ENCODE measurements at places on chromosomes 12 and 14. TPM values are rescaled to one million over a fixed set of nuclear protein-coding genes. Genes with fewer than 3 reads are reported as not detected.
A peak's percentile ranks its signal among the peaks of the same experiment; 100 is the strongest.

GRCh38 chr14:101175731-101176534 is 272.4 kb upstream of the RTL1 start:
- no peaks in the 10 kb centered on the region for H3K36me3 ChIP-seq
- no peaks in the 10 kb centered on the region for H3K27me3 ChIP-seq
- H3K4me3 ChIP-seq, result no peak overlapping the region
- H3K4me1 ChIP-seq, result no peaks in the 10 kb centered on the region
- no peak overlapping the region for H3K27ac ChIP-seq

DNA sequence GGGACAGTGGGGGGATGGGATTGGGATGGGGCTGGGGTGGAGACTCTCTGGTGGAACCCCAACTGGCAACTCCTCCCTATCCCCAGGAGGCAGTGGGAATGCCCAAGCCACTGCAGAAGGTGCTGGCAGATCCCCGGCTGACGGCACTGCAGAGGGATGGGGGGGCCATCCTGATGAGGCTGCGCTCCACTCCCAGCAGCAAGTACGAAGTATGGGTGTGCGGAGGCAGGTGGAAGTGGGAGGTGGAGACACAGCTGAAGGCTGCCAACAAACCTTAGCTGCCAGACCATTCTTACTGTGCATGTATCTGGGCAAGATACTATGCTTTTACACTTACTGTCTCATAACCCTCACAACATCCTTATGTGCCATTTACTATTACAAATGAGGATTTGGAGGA is 8.2 kb downstream of the ARHGEF40 start:
- H3K27ac ChIP-seq, result no peak overlapping the region
- H3K36me3 ChIP-seq, result peaks cover 98% of the 10 kb centered on the region
- H3K27me3 ChIP-seq, result no peaks in the 10 kb centered on the region
- no peak overlapping the region for H3K4me3 ChIP-seq
- no peak for DNase-seq

- no peaks in the 10 kb centered on the region for H3K36me3 ChIP-seq
- peaks cover 9% of the 10 kb centered on the region for H3K27me3 ChIP-seq
- peaks cover 3% of the 10 kb centered on the region for H3K4me1 ChIP-seq
- peak overlapping the region; percentile 75 for H3K27ac ChIP-seq
- no peak for DNase-seq
- H3K4me3 ChIP-seq, result peak overlapping the region; percentile 65
Measured at GRCh38 chr12:13198876-13199275, 2.4 kb downstream of the EMP1 start.

DNA sequence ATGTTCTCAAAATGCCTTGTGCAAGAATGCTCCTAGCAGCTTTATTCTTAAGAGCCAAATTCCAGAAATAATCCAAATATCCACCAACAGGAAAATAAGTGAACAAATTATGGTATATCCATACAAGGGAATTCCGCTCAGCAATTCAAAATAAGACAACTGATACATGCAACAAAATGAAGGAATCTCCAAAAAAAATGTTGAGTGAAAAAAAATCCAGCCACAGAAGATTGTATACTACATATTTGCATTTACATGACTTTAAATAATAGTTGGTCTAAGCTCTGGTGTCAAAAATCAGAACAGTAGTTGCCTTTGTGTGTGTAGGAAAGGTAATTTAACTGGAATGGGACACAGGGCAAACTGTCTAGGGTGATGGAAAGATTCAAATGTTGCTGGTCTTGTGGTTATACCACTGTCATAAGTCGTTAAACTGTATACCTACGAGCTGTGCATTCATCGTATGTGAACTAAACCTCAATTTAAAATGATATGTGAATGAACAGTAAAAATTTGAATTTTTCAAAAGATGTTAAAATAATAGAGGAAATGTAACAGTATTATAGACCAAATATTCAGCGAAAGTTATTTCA is 3.2 kb downstream of the CD69 start:
- no peaks in the 10 kb centered on the region for H3K36me3 ChIP-seq
- H3K4me3 ChIP-seq, result no peak overlapping the region
- no peak overlapping the region for H3K27ac ChIP-seq
- DNase-seq, result no peak

- H3K4me1 ChIP-seq, result peaks cover 3% of the 10 kb centered on the region
- no peak overlapping the region for H3K4me3 ChIP-seq
- no peak for DNase-seq
- H3K27ac ChIP-seq, result no peak overlapping the region
Measured at GRCh38 chr12:130879212-130879686, 7.4 kb downstream of the RAN start.

- H3K36me3 ChIP-seq, result no peaks in the 10 kb centered on the region
- H3K4me3 ChIP-seq, result no peak overlapping the region
- no peaks in the 10 kb centered on the region for H3K4me1 ChIP-seq
- no peak overlapping the region for H3K27ac ChIP-seq
- H3K27me3 ChIP-seq, result no peaks in the 10 kb centered on the region
- DNase-seq, result no peak
Measured at GRCh38 chr14:69303086-69303485, 43.1 kb downstream of the GALNT16 start.

- no peaks in the 10 kb centered on the region for H3K4me1 ChIP-seq
- H3K4me3 ChIP-seq, result no peak overlapping the region
- no peak for DNase-seq
- no peaks in the 10 kb centered on the region for H3K27me3 ChIP-seq
Measured at GRCh38 chr12:70907412-70907811, 13.1 kb downstream of the PTPRR start.

DNA sequence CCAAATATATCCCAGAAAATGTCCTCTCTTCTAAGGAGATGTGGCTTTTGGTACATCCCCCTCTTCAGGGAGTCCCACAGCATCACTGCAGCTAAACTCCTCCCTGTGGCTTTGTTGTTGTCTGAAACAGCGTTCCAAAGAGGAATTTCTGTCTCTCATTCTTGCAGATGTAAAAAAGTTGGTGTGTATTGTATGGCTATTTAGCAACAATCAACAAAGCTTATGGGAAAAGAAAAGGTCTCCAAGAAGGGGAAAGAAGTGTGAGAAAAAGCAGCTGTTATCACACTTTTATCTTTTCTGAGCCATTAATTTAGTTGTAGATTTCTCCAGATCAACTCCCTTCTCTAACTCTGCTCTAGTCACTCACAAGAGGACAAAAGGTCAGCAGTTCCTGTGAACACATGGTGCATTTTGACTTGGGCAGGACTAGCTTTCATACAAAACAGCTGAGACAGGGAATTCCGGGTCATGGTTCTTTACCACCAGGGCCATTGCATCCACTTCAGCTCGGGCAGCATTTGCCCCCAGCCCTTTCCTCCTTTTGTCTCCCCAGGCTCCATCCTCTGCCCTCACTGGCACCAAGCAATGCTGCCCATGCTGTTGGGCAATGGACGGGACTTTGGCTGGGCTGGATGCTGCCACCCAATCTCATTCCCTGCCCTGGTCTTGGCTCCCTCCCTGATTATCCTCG is 184.7 kb downstream of the TMX1 start:
- DNase-seq, result peak; percentile 63
- H3K36me3 ChIP-seq, result no peaks in the 10 kb centered on the region
- no peaks in the 10 kb centered on the region for H3K4me1 ChIP-seq
- peak overlapping the region; percentile 53 for H3K27ac ChIP-seq
- H3K27me3 ChIP-seq, result peaks cover 3% of the 10 kb centered on the region

DNA sequence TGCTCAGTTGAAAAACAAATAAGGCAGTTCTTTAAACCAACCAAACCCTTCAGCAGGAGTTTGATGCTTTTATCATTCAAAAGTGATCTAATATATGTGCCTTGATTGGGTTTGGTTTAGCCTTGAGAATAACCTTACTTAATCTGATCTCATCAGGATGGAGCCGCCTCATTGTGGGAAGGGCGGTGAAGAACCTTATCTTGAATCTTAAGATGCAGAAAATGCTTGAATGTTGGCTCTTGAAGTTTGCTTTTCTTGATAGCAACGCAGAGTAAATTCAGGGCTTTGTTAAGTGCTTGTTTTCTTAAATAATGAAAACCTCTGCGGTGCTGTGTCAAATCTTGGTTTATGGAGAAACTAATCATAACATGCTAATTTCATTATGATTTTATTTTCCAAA is 138.2 kb downstream of the MON2 start:
- peaks cover 24% of the 10 kb centered on the region for H3K4me1 ChIP-seq
- no peaks in the 10 kb centered on the region for H3K36me3 ChIP-seq
- H3K27ac ChIP-seq, result peak overlapping the region; percentile 25
- H3K27me3 ChIP-seq, result no peaks in the 10 kb centered on the region
- DNase-seq, result no peak
- H3K4me3 ChIP-seq, result peak overlapping the region; percentile 90

- peaks cover 100% of the 10 kb centered on the region for H3K36me3 ChIP-seq
- peaks cover 5% of the 10 kb centered on the region for H3K4me1 ChIP-seq
- no peak for DNase-seq
- no peaks in the 10 kb centered on the region for H3K27me3 ChIP-seq
- H3K4me3 ChIP-seq, result no peak overlapping the region
Measured at GRCh38 chr12:110337912-110338710, 57.1 kb downstream of the ATP2A2 start.

GRCh38 chr12:29113101-29113500 is 36.0 kb upstream of the FAR2 start:
- no peak for DNase-seq
- no peak overlapping the region for H3K4me3 ChIP-seq
- H3K27ac ChIP-seq, result no peak overlapping the region
- H3K36me3 ChIP-seq, result no peaks in the 10 kb centered on the region
- H3K27me3 ChIP-seq, result no peaks in the 10 kb centered on the region
- H3K4me1 ChIP-seq, result no peaks in the 10 kb centered on the region

DNA sequence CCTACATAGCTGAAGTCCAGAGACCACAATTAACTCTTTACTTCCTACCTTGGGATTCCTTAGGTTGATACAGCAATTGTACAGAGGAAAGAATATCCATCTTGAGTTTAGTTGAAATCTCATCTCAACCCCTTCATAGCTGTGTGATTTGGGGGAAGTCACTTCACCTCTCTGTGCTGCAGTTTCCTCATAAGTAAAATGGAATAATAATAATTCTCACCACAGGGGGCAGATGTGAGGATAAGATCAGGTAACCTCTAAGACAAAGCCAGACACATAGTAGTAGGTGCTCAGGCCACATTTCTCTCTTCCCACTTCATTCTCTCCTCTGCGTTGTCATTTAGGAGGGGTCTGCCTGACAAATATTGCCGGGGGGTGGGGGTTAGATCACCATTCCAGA is 6.7 kb downstream of the FOXN4 start:
- H3K4me1 ChIP-seq, result no peaks in the 10 kb centered on the region
- no peak for DNase-seq
- no peaks in the 10 kb centered on the region for H3K27me3 ChIP-seq
- no peak overlapping the region for H3K27ac ChIP-seq
- no peak overlapping the region for H3K4me3 ChIP-seq

Gene FKBP3
- total RNA-seq, result 197 TPM

Gene PIWIL1
- total RNA-seq, result not detected

Gene CIROP
- not detected for total RNA-seq

Gene NOVA1
- total RNA-seq, result 2.5 TPM

Gene SRRM4
- 0.08 TPM for total RNA-seq

Gene RIMBP2
- 1.2 TPM for total RNA-seq

Gene SLC4A8
- 0.16 TPM for total RNA-seq

Gene CFAP251
- total RNA-seq, result 0.36 TPM

Data from psoas muscle (tissue), 8 donors.